ENCODE measurements at places on chromosomes 13 and 19.

GRCh38 chr13:25971459-25972145, 80.2 kb downstream of the SHISA2 start:
- DNase-seq = no peak

DNA sequence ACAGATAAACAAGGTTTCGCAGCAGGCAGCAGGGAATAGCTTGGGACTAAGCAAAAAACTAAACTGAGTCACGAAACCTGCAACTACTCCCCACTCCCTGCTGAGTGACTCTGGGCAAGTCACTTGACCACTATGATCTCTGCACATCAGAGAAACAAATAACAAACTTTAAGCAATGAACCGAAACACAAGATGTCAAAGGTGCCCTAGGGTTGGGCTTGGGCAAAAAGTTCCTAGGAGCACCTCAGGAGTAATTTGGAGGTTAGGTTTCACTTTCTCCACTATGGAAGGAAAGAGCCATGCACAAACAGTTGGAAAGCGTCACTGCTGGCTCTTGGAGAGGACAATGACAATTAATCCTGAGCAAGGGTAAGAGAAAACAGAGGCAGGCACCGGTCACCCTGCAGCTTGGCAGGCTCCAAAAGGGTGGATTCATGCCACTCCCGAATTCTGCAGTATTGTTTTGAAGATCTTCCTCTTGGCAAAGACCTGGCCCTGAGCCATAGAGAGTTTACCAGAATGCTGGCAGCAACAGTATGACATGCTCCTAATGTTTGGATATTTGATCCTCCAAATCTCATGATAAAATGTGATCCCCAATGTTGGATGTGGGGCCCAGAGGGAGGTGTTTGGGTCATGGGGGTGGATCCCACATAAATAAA, 60.3 kb downstream of the CRYL1 start:
- DNase-seq = no peak

DNA sequence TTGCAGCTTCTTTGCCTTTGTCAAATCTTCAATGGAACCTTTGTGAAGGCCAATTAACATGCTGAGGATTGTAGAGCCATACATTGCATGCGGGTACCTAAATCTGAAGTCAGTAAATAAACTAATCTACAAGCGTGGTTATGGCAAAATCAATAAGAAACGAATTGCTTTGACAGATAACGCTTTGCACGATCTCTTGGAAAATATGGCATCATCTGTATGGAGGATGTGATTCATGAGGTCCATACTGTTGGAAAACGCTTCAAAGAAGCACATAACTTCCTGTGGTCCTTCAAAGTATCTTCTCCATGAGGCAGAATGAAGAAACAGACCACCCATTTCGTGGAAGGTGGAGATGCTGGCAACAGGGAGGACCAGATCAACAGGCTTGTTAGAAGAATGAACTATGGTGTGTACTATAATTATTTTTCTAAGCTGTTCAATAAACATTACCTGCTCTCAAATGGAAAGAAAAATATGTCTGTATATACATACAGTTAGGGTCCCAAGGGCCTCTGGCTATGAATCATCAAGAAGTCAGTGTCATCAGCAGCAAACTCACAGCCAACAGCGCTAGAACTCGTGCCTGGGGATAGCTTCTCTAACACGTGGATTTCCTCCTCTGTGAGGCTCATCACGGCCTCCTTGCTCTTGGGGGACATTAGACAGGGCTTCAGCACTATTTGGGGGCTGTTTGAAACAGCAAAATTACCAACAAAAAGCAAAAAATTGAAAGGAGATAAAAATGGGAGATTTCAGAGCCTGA, 2.9 kb upstream of the CD70 start:
- DNase-seq = no peak

GRCh38 chr13:104715111-104715510, 1648.9 kb upstream of the SLC10A2 start:
- DNase-seq = no peak
